ENCODE measurements at places on chromosomes 6 and 20.

DNA sequence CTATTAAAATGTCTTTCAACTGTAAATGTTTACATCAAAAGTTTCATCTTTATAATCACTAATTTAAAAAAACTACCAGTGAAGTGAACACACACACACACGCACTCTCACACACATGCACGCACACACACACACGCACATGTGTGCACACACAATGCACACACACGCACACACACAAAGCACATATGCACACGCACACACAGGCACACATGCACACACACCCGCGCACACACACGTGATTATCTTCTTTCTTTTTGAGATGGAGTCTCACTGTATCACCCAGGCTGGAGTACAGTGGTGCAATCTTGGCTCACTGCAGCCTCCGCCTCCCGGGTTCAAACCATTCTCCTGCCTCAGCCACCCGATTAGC lies 80.0 kb upstream of the FRMD1 start:
- no peak for DNase-seq

DNA sequence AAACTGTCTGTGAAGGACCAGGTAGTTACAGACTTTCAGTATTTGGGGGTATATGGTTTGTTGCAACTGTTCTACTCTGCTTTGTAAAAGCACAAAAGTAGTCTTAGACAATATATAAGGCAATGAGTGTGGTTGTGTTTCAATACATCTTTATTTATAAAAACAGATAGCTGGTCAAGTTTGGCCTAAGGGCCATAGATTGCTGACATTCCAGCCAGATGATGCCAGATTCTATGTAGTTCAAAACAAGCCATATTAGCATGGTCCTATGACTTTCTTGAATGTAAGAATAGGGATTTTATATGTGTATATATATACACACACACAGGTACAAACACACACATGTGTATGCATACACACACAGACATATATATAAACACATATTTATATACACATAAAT lies 201.8 kb downstream of the GRIK2 start:
- no peak for DNase-seq

DNA sequence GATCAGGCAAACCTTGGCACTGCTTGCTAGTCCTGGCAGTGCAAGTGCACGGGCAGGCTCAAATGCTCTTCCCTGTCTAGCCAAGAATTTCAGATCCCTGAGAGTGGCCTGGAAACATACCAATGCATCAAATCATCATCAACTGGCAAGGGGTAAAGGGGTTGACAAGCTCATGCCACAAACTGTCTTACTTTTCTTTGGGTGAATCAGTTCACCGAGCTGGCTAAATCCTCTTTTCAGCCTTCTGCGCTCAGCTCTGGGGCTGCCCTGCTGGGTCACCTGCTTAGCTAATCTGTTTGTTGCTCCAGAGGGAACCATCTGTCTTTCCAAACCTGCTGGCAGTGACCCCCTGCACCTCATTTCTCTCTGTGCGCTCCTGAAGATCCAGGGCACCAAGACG lies 59.5 kb downstream of the LYRM4 start:
- DNase-seq: no peak

- no peak for DNase-seq
Observed at GRCh38 chr6:20109526-20109925, 102.7 kb downstream of the MBOAT1 start.

DNA sequence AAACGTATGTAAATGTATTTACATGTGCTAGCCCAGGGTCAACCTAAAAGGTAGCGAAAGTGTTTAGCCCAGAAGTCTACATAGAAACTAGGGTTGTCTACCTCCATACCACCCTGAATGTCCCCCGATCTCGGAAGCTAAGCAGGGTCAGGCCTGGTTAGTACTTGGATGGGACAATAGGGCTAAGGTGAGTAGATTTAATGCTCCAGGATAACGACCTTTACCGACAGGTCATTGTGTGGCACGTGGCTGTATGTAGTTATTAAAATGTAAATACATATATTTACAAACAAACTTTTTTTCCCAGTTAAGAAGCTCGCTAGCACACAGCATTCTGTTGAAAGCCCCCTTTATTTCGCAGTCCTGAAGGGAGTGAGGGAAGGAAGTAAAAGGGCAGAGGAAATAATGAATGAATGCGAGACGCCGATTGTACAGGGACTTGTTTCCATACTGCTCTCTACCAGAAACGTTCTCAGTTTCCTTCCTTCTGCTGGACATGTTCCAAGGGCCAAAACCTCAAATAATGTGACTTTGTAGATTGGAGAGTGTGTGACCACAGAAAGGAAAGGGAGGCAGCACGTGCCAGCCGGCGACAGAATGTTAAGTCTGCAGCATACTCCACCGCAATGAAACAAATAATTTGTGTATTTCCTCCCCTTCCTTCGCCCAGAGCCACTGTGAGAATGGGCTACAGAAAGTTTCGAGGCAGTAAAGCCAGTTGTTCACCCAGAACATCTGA lies 612 bp downstream of the ADAT2 start:
- DNase-seq: no peak

GRCh38 chr6:139693735-139694134 lies 319.3 kb upstream of the CITED2 start:
- DNase-seq: no peak

- no peak for DNase-seq
Observed at GRCh38 chr20:18057101-18057993, at the start of gene OVOL2. OVOL2 (minus strand) TSS chr20:18057916; CDS start chr20:18057634, 282 bp downstream.

DNA sequence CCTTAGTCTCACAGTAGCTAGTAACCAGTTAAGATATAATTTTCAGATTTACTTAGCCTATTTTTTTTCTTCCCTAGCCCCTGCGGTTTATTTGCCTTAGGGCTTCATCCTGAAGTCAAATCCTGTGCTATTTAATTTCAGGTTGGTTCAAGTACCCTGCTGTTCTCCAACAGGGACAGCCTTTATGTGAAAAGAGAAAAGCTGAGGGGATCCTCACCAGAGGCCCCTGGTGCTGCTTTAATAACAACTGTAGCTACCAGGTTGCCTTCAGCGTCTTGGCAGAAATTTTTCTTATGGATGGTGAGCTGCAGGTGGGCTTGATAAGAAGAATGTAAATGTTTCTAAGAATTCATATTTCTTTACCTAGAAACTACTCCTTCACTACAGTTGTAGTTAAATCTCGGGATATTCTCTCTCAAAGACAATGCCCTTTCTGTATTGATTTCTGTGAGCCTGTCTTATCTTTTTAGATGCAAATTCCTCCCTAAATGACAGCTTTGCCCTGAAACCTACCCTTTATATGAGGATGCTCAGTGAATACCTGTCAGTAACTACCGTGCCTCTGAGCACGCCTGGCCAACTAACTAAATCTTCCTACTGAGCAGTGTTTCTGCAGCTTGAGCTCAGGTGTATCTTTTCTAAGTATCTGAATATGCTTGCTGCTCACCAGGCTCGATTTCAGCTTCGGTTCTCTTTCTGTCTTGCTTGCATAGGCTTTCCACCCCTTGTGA lies 320.5 kb downstream of the MMUT start:
- DNase-seq: no peak

DNA sequence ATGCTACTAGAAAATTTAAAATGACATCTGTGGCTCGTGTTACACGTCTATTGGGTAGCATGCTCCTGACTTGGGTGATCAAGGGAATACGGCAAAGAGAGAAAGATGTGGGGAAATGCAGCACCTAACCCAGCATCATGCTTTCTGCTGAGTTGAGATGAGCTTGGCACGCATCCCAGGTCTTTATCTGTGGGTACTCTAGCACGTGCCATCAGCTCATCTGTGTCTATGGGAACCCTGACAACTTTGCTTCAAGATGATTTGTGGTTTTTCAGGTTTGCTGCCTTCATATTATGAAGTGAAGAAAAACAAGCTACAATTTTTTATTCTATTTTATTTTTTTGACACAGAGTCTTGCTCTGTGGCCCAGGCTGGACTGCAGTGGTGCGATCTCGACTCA lies 21.0 kb downstream of the RNASET2 start:
- DNase-seq: no peak

DNA sequence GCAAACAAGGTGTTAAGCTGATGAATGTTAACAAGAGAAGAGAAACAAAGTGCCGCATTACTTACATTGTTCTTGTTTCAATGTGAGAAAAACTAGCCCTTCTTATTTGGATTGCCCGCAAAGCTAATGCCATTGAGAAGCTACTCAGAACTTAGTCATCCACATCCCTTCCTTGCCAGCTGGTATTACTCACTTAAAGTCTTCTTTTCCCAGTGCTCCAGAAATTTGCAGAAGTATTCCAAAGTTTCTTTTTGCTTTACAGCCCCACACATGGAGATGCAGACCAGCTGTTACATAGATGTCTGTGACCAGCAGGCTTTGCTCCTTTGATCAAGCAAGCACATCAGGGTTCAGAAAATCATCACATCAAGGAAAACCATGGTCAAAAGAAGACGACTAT lies 529.0 kb downstream of the TBC1D32 start:
- no peak for DNase-seq

DNA sequence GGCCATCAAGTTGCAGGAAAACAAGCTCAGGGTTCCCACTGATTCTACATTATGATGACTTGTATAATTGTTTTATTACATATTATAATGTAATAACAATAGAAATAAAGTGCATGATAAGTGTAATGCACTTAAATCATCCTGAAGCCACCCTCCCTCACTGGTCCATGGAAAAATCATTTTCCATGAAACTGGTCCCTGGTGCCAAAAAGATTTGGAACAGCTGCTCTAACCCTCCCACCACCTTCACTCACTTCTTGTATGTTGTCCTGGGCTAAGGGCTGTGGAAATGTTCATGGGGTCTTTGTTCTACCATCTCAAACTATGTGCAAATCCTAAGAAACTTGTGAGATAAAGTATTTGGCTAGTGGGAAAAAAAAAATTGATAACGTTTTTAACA lies 133.8 kb downstream of the LRRC1 start:
- DNase-seq: no peak

- DNase-seq: no peak
Observed at GRCh38 chr6:14544666-14545065, 427.1 kb downstream of the CD83 start.

DNA sequence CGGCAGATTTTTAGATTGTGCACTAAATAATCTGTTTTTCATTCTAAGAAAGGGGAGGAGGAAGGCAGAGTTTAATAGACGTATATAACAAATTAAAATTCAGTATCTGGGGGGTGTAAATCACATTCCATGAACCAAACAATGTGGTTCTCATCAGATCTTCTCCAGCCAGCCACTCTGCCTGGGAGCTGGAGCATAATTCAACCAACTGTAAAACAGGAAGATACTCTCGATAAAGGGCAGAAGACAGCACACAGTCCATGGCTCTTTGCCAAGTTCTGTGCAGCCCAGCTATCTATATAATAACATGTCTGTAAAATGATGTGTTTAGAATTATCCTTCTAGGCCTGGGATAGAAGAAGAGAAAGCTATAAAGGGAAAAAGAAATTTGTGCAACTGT lies 289.9 kb upstream of the ZFP64 start:
- peak; percentile 85 for DNase-seq

All from fibroblast of skin of left quadriceps (primary cell).